Activated T-helper 17 cell treated with anti-CD3 and anti-CD28 coated beads, Interleukin-2, amount 50 U/mL, for 72 hours (primary cell): ENCODE measurements at places on chromosomes 12 and 14. TPM values are rescaled to one million over a fixed set of nuclear protein-coding genes. Genes with fewer than 3 reads are reported as not detected.

DNA sequence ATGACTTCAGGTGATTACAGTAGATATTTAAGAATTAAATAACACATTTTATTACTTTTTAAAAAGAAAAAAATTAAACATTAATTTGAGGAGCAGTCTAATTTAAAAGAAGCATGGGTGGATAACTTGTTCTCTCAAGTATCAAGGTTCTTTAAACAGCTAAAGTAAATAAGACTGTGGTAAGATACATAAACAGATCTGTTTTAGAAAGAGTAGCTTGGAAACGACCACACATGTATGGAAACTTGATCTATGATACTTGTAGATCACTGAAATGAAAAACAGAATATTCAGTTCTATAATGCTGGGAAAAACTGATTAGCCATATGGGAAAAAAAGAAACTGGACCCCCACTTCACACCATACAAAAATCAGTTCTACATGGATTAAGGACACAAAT lies 36.0 kb downstream of the TC2N start:
- no peaks in the 10 kb centered on the region for H3K36me3 ChIP-seq
- no peak overlapping the region for H3K27ac ChIP-seq
- H3K27me3 ChIP-seq = no peaks in the 10 kb centered on the region

- H3K4me3 ChIP-seq = no peak overlapping the region
- no peaks in the 10 kb centered on the region for H3K36me3 ChIP-seq
- no peak for ATAC-seq
- peaks cover 15% of the 10 kb centered on the region for H3K4me1 ChIP-seq
- no peaks in the 10 kb centered on the region for H3K27me3 ChIP-seq
Measured at GRCh38 chr12:96497855-96498254, 8.5 kb downstream of the CFAP54 start.

DNA sequence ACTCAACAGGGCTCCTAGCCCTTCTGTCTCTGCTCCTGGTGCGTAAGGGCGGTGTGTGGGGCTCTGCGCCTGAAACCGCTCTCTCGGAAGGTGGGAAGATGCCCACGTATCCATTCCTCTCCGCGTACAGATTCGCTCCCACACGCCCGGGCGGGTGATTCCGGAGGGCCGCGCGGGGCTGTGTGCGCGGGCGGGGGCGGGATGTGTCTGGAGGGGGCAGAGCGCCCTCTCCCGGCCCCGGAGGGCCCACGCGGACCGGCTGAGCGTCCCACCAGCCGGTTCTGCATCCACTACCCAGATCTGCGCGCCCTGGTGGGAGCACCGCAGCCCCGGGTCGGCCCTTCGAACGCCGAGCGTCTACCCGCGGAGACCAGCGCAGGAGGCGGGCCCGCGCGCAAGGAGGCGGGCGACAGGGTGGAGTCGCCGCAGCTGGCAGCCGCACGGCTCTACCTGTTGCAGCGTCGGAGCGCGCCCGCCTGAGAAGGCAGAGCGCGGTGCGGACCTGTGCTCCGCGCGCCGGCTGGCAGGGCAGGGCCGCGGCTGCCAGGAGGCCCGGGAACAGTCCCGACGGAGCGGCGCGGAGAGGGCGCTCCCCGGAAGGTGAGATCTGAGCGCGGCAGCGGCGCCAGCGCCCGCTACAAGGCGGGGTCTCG lies 1.4 kb upstream of the KCNK13 start:
- ATAC-seq = peak; percentile 79
- H3K4me1 ChIP-seq = peaks cover 15% of the 10 kb centered on the region
- peaks cover 5% of the 10 kb centered on the region for H3K36me3 ChIP-seq
- H3K27me3 ChIP-seq = peaks cover 64% of the 10 kb centered on the region

GALNT16 gene
- total RNA-seq = 0.06 TPM

- peaks cover 46% of the 10 kb centered on the region for H3K36me3 ChIP-seq
- H3K27me3 ChIP-seq = no peaks in the 10 kb centered on the region
- no peak overlapping the region for H3K4me3 ChIP-seq
- ATAC-seq = no peak
- H3K27ac ChIP-seq = peak overlapping the region; percentile 6
Measured at GRCh38 chr12:62379026-62379722, 87.5 kb upstream of the MON2 start.

DNA sequence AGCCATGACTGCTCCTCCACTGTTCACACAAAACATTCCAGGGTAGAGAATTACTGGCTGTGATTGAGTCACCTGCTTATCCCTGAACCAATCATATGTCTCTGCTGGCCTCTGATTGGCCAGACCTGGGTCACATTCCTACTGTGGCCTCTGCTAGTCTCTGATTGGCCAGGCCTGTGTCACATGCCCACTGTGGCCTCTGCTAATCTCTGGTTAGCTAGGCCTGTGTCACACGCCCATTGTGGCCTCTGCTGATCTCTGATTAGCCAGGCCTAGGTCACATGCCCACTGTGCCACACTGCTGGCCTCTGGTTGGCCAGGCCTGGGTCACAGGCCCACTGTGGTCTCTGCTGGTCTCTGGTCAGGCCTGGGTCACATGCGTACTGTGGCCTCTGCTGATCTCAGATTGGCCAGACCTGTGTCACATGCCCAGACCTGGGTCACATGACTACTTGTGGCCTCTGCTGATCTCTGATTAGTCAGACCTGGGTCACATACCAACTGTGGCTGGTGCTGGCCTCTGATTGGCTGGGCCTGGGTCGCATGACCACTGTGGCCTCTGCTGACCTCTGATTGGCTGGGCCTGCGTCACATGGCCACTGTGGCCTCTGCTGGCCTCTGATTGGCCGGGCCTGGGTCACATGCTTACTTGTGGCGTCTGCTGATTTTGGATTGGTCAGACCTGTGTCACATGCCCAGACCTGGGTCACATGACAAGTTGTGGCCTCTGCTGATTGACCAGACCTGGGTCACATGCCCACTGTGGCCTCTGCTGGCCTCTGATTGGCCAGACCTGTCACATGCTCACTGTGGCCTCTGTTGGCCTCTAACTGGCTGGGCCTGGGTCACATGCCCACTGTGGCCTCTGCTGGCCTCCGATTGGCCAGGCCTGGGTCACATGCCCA lies 251.6 kb downstream of the SLC15A4 start:
- H3K36me3 ChIP-seq = no peaks in the 10 kb centered on the region
- H3K27ac ChIP-seq = no peak overlapping the region
- H3K4me3 ChIP-seq = no peak overlapping the region
- ATAC-seq = peak; percentile 20

DNA sequence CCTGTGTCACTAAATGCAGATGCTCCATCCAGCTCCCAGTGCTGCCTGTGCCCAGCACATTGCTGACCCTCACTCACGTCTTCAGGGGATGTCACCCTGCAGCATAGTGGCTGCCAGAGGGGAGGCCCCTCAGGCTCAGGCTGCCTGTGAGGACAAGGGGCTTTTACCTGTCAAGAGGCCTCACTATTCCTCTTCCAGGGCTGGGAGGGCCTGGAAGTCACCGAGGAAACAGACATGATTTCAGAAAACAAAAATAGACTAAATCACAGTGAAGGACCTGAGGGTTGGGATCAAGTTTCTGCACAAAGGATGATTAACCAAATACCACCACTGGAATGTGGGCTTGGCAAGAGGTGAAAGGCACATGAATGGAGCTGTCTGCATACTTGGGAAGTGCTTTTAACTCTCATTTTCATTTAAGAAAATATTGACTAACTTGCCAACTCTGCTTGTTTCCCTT lies 1202.3 kb downstream of the BCL11B start:
- H3K27me3 ChIP-seq = no peaks in the 10 kb centered on the region
- ATAC-seq = no peak
- H3K36me3 ChIP-seq = no peaks in the 10 kb centered on the region
- H3K27ac ChIP-seq = no peak overlapping the region
- H3K4me1 ChIP-seq = no peaks in the 10 kb centered on the region
- H3K4me3 ChIP-seq = no peak overlapping the region

DNA sequence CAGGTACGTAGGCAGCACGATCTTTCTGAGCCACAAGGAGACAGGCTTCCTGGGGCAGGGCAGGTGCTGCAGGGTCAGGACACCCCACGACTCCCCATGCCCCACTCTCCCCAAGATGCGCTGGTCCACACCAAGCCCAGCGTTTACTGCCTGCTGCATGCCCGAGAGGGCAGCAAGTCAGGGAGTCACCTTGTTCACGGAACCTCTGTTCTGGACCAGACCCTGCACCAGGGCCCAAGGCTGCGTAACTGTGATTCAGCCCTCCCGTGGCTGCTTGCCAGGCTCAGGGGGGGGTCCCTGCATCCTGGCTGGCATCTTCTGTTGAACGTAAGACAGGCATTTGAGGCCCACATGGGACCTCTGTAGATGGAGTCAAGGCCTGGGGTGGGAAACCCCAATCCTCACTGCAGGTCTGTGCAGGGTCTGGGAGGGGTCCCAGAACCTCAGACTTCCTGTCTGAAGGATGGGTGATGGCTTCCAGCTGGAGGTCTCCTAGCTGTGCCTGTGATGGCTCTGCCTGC lies 228.6 kb upstream of the RTL1 start:
- peaks cover 37% of the 10 kb centered on the region for H3K27me3 ChIP-seq
- H3K4me1 ChIP-seq = no peaks in the 10 kb centered on the region
- H3K4me3 ChIP-seq = no peak overlapping the region
- ATAC-seq = no peak

DNA sequence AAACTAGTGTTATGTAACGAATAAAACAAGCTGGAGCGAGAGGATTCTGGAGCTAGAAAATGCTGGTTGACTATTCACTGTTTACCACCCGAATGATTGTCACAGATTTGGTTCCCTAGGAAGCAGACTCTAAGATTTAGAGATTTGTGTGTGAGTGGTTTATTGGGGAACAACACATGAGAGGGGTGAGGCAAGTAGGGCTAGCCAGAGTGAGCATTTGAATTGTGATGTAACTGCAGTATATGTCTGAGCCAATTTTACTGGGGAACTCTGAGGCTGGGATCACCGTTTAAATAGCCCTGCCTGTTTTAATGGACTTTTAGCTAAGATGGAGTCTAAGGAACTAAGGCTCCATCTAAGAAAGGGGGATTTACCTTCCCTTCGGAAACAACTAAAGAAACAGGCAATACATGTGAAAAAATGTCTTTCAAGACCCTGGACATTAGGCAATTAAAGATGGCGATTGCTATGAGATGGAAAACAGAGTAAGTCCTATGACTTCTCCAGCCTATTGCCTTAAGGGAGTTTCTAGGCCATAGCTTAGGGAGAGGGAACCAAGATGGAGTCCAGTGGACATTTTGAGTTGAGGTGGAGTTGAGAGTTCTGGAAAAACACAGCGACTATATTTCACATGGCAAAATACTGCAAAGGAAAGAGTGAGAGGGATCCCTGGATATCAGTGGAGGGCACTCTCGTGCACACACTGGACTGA lies 6.3 kb downstream of the MGP start:
- no peak overlapping the region for H3K27ac ChIP-seq
- H3K36me3 ChIP-seq = no peaks in the 10 kb centered on the region
- H3K4me3 ChIP-seq = no peak overlapping the region
- no peaks in the 10 kb centered on the region for H3K27me3 ChIP-seq
- H3K4me1 ChIP-seq = no peaks in the 10 kb centered on the region

- no peak overlapping the region for H3K27ac ChIP-seq
- no peaks in the 10 kb centered on the region for H3K27me3 ChIP-seq
- no peak for ATAC-seq
- H3K4me3 ChIP-seq = no peak overlapping the region
- no peaks in the 10 kb centered on the region for H3K36me3 ChIP-seq
Measured at GRCh38 chr14:85516239-85517113, 13.5 kb upstream of the FLRT2 start.

- peaks cover 4% of the 10 kb centered on the region for H3K27me3 ChIP-seq
- ATAC-seq = peak; percentile 43
- H3K27ac ChIP-seq = no peak overlapping the region
- no peak overlapping the region for H3K4me3 ChIP-seq
- no peaks in the 10 kb centered on the region for H3K36me3 ChIP-seq
Measured at GRCh38 chr12:90978117-90978770, 23.3 kb upstream of the CCER1 start.

DNA sequence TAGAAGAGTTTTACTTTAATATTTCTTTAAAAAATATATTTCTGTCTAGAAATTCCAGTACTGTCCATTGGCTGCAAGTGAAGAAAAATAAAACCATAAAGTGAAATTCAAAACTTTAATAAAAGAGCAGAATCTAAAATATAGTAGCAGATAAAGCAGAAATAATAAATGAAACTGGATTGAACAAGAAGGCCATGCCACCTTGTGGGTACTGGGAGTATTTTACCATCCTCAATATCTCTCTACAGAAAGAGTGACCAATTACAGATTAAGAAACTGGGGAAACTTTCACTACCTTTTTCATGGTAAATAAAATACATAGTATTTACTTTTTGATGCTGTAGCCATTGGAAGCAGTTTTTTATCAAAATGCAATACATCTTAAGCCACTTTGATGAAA lies 220.5 kb downstream of the BCAT1 start:
- H3K4me1 ChIP-seq = peaks cover 35% of the 10 kb centered on the region
- peaks cover 6% of the 10 kb centered on the region for H3K36me3 ChIP-seq
- H3K4me3 ChIP-seq = no peak overlapping the region
- no peak for ATAC-seq
- H3K27ac ChIP-seq = no peak overlapping the region

DNA sequence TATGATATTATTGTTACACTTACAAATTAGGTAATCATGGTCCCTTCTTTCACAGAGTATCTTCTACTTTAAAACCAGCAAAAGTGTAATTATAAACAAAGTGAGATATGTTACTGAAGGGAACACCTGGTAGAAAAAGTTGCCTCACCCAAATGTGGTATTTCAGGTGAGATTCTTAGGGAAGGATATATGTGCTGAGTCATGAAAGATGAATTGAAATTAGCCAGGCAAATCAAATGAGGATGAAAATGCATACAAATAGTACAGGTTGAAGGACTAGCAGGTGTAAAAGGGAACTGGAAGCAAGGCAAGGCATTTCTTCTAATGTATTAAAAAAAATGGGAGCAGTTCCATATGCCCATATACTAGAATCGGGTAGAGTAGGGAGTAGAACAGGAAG lies 220.9 kb downstream of the PRKD1 start:
- H3K4me3 ChIP-seq = no peak overlapping the region
- no peak for ATAC-seq
- H3K36me3 ChIP-seq = no peaks in the 10 kb centered on the region
- no peak overlapping the region for H3K27ac ChIP-seq

DNA sequence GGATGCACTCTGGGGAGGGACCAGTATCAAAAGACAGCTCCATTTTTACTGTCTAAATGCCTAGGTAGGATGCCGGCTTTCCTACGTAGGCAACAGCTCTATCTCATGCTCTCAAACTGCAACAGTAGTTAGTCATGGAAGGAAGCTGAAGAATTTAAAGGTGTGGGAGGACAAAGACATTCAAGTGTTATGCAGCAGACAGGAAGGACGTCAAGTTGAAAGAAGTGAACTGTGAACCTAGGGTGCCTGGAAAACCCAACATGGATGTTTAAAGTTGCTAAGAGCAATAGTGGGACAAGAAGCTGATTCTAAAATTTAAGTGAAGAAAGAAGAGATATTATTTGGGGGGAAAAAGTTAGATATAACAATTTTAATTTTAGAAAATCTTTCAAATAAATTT lies 5.9 kb downstream of the SEC23A start:
- peak; percentile 95 for ATAC-seq
- H3K36me3 ChIP-seq = peaks cover 74% of the 10 kb centered on the region
- H3K4me1 ChIP-seq = peaks cover 27% of the 10 kb centered on the region
- H3K27ac ChIP-seq = peak overlapping the region; percentile 61
